ENCODE measurements at places on chromosomes 3 and 15.

DNA sequence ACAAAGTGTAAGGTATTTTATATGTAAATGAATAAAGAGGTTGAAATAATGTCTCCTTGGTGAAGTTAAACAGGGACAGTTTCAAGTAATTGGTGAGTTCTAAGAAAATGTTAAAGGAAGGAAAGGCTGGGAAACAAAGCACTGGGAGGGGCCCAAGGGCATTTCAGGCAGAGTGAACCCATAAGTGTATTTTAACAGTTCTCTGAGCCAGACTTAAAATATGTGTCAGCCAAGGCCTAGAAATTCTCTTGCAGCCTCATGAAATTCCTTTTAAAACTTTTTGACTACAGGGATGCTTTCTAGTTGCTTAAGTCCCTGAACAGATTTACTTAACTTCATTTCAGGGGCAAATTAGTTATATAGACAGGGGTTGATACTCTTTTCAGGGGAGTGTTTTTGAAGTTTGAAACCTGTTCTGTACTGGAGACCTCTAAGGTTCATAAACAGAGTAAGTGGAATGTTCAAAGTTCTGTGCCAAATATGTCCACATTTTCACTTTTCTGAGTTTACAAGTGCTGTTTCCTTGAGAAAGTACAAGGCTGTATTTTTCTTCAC is 77.6 kb downstream of the GALK2 start:
- DNase-seq, result no peak

- DNase-seq, result no peak
These were observed 592.2 kb upstream of the TBL1XR1 start for GRCh38 chr3:177789500-177789899.

GRCh38 chr15:57758560-57758959 is 52.0 kb downstream of the POLR2M start:
- no peak for DNase-seq

GRCh38 chr15:76336254-76337058 is at the start of gene ISL2:
Gene ISL2 (plus strand): TSS chr15:76336773. CDS start chr15:76336884, 111 bp downstream.
- no peak for DNase-seq

DNA sequence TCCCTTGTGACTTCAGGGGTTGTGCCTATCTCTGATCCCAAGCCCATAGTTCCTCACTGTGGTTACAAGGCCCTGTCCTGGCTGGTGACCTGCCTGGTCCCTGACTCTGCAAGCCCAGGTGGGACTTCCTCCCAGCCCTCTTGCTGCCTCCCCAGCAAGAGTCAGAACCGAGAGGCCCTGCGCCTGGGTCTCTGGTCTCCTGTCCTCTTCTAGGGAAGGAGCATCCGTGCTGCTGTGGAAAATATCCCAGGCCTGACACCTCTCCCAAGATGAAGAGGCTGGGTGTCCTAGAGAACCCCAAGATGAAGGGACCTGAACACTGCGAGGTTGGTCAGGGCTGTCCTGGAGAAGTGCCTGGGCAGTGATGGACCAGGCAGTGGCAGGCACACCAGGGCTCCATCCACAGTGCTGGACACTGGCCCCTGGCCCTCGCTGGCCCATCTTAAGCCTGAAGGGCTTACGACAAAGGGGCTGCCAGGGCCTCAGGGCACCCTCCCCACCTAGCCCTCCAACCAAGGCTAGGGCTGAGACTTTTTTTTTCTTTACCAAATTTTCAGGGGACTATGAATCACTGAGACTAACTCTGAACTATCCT is 32.7 kb downstream of the PTH1R start:
- no peak for DNase-seq

DNA sequence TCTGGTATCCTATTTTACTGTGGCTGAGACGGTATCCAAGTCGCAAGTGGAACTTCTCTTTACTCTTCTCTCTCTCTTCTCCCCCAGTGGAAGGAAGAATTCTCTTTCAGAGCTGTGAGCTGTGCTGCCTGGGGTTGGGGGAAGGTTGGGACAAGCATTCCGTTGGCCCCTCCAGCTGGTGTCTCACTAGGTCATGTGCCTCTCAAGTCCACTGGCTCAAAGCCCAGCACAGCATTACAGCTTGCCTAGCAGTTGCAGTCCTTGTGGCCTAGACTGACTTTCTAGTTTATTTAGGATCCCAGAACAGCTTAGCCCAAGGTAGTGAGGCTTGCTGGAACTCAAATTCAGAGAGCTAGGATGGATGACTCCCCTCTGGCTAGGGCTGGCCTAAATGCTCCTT is 76.1 kb upstream of the SPATA16 start:
- no peak for DNase-seq

DNA sequence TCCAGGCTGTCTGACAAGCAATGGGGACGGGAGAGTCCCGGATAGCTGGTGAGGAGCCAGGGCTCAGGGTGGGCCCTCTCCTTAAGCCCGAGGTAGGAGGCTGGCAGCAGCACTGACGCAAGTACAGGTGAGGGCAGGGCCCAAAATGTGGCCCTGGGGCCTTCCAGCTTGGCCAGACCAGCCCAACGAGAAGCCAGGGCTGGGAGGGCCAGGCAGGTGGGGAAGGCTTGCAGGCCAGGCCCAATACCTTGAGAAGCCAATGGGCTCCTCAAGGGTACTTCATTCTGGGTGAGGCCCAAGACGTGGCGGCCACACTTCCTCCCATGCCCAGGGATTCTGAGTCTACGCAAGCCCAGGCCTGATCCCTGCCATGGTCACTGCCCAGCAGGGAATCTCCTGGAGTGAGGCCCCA is 37.2 kb downstream of the AMOTL2 start:
- no peak for DNase-seq

DNA sequence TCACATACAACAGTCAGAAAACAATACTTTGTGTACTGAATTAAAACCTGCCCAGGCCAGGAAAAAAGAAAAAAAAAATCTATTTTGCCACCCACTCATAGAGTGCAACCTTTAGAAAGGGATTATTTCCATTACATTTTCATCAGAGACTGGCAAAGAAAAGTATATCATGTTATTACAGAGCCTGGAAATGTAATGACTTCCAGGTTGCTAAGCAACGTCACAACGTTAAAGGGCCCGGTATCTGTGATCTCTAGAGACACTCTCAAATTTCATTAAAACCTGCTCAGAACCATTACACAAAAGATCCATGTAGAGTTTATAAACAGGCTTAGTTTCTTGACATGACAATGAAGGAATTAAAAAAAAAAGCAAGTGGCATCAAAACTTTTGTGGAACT is 170.5 kb downstream of the CTNNB1 start:
- DNase-seq, result no peak

DNA sequence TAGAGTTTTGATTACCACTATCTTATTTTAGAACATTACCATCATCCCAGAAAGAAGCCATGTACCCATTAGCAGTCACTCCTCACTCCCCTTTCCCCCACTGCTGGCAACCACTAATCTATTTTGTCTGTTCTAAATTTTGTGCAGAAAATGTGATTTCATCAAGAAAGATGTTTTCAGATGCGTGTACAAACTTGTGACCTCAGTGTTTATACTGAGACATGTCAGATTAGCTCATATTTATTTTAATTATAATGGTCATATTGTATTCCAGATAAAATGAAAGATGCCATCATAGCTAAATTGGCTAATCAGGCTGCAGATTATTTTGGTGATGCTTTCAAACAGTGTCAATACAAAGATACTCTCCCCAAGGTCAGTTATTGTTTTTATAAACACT is 27.8 kb downstream of the PDCD6IP start:
- DNase-seq, result no peak

DNA sequence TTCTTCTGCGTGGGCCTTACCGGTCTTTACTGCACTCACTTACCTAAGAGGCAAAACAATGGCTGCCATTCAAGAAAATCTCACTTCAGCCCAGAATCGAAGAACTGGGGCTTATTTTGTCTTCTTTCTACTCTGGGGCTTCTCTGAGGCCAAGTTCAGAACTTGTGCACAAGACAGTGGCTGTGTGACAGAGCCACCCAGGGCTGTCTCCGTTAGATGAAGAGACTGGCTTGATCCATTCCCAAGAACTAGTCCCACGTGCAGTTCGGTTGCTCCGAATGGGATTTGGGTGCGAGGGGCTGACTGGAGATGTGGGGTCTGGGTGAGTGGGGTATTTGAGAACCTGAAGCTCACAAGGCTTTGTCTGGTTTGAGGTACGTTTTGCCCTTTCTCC is 795 bp upstream of the TCF12 start:
- DNase-seq, result no peak

GRCh38 chr15:47439146-47440111 is 277.9 kb upstream of the SEMA6D start:
- no peak for DNase-seq

DNA sequence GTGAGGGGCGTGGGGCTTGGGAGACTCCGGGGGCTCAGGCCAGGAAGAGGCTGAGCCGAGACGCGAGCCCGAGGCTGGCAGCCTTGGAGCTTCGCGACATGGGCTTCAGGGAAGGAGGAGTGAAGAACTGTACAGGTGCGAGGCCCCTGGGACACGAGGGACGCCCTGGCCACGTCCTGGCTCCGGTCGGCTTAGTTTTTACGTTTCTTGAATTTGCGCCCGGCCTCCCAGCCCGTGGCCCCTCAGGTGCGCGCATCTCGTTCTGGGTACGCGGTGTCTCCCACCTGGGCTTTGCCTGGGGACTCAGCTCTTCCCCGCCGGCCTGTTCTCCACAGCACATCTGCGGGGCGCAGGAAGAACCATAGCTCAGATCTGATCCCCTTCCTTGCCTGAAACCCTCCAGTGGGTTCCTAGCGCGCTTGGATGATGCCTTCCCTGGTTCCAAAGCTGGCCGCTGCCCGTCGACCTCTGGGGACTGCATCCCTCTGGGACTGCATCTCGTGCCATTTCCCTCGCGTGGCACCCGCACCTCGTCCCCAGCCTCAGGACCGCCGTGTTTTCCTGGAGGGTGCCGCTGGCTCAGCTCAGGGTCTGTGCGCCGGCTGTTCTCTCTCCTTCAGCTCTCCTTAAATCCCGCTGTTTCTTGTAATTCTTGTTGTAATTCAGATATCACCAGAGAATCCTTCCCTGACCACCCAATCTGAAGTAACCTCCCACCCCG is 614 bp downstream of the CHCHD6 start:
- no peak for DNase-seq

DNA sequence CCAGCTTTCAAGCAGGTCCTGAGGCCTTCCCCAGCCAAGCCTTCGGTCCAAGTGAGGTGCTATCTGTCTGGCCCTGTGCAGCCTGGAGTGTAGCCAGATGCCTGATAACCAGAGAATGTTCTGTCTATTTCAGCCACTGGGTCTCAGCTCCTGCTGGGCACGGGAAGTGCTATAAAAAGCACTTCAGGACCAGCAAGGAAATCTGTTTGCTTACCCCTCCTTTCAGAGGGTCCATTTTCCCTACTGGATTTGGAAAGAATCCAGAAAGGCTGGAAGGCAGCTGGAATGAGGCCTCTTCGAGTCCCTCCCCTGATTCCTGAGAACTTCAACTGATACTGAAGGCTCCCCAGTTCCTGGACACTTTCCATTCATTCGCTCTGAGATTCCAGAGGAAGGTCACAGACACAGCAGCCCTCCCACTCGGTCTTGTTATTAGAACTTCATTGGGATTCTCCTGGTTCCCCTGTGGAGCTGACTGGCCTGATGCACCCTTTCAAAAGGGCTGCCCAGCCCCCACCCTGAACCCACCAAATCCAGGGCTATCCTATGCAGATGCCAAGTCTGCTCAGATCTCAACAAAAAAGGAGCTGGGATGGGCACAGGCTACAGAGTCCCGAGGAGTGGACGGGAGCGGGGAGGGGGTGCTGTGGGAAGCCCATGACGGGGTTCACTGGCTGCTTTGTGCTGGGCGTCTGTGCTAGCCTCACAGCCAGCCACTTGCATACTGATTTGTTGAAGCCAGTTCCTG is 70.4 kb downstream of the UMPS start:
- no peak for DNase-seq

- no peak for DNase-seq
These were observed 40.4 kb upstream of the CHMP2B start for GRCh38 chr3:87186608-87187159.

DNA sequence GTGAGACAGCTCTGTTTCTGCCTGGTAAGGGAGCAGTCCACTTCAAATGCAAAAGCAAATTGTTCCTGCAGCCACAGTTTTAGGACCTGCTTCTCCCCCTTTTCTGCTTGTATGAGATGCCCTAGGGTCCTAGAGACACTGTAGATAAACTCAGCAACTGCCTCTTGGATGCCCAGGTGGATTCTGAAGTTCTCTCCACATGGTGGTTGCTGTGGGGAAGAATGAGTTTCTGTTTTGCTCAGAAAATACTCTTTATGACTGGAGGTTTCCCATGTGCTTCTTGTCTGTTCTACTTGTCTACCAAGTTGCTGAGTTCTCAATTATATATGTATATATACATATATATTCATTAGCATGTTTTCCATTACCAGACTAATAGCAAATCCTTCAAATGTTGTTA is 5.6 kb upstream of the ZNF80 start:
- DNase-seq, result no peak

- peak; percentile 72 for DNase-seq
These were observed at the start of gene RFC4 for GRCh38 chr3:186806089-186807055. Gene RFC4 (minus strand): TSS chr3:186806482. CDS start chr3:186804713, 1,769 bp downstream.

- DNase-seq, result no peak
These were observed 45.2 kb upstream of the POLG start for GRCh38 chr15:89379818-89380217.

DNA sequence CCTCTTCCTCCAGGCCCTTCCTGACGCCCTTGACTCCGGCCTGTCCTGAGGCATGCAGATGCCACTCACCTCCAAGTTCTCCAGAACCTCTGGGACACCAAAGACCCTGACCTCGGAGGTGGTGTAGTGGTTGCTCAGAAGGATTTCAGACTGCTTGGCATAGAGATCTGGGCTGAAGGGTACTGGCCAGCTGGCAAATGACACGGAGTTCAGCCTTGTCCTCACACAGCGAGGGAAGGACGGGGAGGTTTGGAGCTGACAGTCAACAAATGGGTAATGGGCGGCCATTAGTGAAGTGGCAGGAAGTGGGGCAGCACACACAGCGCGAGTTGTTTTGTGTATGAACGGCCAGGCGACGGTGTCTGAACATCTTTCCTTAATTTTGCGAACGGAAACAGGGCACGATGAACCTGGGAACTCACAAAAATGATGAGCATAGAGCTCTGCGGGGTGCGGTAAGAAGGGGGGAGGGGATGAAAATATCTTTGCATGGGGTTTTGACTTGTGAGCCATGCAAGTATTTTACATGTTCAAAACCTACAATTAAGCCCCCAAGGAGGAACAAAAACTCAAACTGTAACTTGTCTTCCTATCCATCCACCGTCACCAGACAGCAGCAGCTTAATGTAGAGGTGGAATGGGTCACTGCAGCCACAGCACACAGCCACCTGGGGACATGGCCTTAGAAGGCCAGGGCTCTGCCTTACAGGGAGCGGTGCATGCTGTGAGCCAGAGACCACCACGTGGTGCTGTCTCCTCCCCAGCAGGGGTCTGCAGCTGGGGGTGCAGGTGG is 43.6 kb upstream of the RPL32 start:
- no peak for DNase-seq

DNA sequence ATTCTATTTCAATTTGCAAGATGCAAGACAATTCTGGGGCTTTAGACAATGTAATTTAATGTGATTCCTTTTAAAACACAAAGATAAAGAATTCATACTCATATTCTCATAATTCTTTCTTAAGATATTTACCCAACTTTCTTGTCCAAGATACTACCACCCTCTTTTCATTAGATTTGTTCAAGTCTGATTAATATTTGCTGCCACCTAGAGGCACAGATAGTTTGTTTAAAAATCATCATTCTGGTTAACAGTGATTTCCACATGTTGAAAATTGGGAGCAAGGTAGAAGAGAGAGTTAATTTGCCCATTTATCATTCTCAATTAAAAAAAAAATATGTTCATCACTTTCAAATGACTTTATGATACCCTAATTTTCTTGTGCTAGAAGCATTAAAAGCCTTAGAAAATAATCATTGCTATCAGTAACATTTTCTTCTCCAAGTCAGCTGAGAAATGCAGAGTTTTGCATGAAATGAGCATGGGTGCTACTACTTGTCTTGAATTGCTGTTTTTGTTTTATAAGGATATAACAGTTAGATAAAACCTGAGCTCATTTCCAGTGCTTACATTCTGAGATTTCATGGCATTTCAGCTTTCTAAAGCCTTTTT is 11.6 kb downstream of the TAMM41 start:
- no peak for DNase-seq
